ENCODE measurements at places on chromosomes 6 and 20.

- no peak overlapping the region for H3K4me3 ChIP-seq
- no peak overlapping the region for H3K27ac ChIP-seq
- H3K27me3 ChIP-seq = no peaks in the 10 kb centered on the region
- peaks cover 3% of the 10 kb centered on the region for H3K4me1 ChIP-seq
- no peak for DNase-seq
Observed at GRCh38 chr20:18683839-18684238, 96.0 kb downstream of the DTD1 start.

- H3K27ac ChIP-seq = no peak overlapping the region
- no peak overlapping the region for H3K4me3 ChIP-seq
- no peaks in the 10 kb centered on the region for H3K27me3 ChIP-seq
- DNase-seq = no peak
Observed at GRCh38 chr20:48165401-48165685, 380.1 kb upstream of the SULF2 start.

- H3K27ac ChIP-seq = no peak overlapping the region
- peak; percentile 80 for DNase-seq
- H3K27me3 ChIP-seq = no peaks in the 10 kb centered on the region
Observed at GRCh38 chr20:40683221-40683893, 5.7 kb downstream of the MAFB start.

GRCh38 chr6:48670546-48670945 lies 559.5 kb upstream of the PTCHD4 start:
- no peak for DNase-seq
- H3K27me3 ChIP-seq = no peaks in the 10 kb centered on the region
- no peaks in the 10 kb centered on the region for H3K36me3 ChIP-seq
- H3K4me1 ChIP-seq = no peaks in the 10 kb centered on the region
- H3K27ac ChIP-seq = no peak overlapping the region
- no peak overlapping the region for H3K4me3 ChIP-seq

DNA sequence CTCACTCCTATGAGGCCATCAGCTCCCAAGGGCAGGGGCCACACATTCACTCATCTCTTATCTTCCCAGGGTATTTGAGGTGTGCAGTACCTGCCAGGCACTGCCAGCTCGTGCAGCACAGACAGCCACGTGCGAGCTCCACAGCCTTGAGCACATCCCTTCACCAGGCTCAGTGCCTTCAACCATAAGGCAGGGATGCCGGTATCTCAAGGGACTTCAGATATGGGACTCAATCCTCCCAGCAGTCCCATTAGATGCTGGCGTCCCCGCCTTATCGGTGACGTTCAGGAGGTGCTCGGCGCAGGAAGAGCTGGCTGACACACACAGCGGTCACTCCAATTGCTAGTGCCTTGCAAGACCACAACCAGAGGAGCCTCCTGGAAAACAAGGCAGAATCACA lies 47.0 kb downstream of the EZR start:
- no peak overlapping the region for H3K4me3 ChIP-seq
- no peaks in the 10 kb centered on the region for H3K36me3 ChIP-seq
- H3K27ac ChIP-seq = no peak overlapping the region
- DNase-seq = no peak
- no peaks in the 10 kb centered on the region for H3K27me3 ChIP-seq

DNA sequence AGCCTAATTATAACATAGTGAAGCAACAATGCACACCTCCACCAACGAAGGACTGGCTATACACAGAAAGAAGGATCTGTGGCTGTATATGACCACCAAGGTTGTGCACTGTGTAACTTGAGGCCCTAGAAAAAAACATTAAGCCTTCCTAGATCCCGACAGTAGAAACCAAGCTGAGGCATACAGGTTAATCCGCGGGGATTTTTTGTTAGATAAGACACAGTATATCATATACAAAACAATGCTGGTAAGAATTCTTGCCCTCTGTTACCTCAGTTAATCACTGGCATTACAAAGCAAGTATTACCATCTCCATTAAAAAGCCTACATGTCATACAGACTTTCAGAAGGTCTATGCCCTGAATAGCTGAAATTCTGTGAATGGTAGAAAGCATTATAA lies 228.8 kb downstream of the TBC1D32 start:
- H3K4me3 ChIP-seq = no peak overlapping the region
- no peaks in the 10 kb centered on the region for H3K27me3 ChIP-seq
- no peaks in the 10 kb centered on the region for H3K4me1 ChIP-seq
- no peak for DNase-seq
- H3K27ac ChIP-seq = no peak overlapping the region

DNA sequence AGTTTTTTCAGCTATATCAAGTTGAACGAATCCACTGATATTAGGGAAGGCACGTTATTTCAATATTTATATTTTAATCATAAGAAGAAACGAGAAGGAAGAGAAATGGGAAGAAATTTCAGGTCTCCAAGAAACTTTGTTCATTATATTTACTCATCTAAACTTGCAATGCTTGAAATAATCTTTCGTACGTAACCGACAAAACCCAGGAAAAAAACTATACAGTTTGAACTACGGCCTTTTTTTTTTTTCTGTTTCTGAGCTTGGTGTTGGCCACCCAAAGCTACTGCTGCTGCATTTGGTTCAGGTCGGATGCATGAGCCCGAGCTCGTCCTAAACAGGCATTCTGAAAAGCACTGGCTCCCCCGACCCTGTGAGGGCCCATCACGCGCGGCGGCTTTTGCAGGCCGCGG lies 548 bp downstream of the PERP start:
- no peaks in the 10 kb centered on the region for H3K4me1 ChIP-seq
- H3K36me3 ChIP-seq = no peaks in the 10 kb centered on the region
- H3K27ac ChIP-seq = no peak overlapping the region
- DNase-seq = no peak
- H3K4me3 ChIP-seq = peak overlapping the region; percentile 62
- no peaks in the 10 kb centered on the region for H3K27me3 ChIP-seq

DNA sequence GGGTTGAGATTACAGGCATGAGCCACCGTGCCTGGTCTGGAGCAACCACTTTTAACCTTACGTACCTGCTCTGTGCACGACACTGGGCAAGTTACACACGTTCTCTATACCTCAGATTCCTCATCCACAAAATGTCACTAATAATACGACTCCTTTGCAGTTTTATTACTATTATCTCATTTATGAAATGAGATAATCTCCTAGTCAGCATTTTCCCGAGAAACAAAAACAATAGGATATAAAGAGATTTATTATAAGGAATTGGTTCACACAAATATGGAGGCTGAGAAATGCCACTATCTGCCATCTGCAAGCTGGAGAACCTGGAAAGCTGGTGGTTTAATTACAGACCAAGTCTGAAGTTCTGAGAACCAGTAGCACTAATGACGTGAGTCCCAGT lies 12.0 kb upstream of the KIF13A start:
- no peaks in the 10 kb centered on the region for H3K36me3 ChIP-seq
- H3K27ac ChIP-seq = no peak overlapping the region
- no peak overlapping the region for H3K4me3 ChIP-seq
- DNase-seq = no peak
- H3K4me1 ChIP-seq = no peaks in the 10 kb centered on the region

DNA sequence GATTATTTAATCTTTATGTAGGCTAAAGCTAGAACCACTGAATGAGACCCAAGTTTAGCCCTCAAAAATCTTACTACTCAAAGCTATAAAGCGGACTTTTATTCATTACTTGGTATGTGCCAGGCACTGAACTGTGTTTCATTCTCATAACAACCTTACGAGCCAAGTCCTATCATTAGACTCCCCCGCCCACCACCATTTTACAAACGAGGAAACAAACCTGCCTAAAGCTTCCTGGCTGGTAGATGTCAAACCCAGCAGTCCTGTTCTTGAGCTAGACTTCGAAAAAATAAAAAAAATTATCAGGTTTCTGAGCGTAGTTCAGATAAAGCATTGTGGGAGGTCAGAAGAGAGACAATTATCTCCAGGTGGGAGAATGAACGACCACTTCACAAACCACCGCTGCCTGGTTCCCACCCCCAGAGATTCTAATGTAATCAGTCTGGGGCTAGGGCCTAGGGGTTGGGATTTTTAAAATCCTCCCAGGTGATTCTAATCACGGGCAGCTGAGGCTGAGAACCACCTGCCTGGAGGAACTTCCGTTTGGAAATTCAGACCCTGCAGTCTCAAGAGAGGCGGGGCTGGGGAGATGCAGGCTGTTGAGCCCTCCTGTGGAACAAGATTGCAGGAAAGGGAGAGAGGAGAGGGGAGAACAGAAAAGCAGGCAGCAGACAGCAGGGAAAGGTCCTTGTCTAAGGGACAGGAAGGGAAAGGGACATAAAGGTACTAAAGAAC lies 8.6 kb downstream of the ADTRP start:
- no peak overlapping the region for H3K4me3 ChIP-seq
- H3K36me3 ChIP-seq = no peaks in the 10 kb centered on the region
- H3K27ac ChIP-seq = peak overlapping the region; percentile 93
- H3K4me1 ChIP-seq = peaks cover 4% of the 10 kb centered on the region
- DNase-seq = no peak
- H3K27me3 ChIP-seq = no peaks in the 10 kb centered on the region

GRCh38 chr6:157188213-157188612 lies 135.1 kb downstream of the TMEM242 start:
- no peak overlapping the region for H3K27ac ChIP-seq
- H3K27me3 ChIP-seq = no peaks in the 10 kb centered on the region
- H3K4me3 ChIP-seq = no peak overlapping the region
- no peak for DNase-seq

DNA sequence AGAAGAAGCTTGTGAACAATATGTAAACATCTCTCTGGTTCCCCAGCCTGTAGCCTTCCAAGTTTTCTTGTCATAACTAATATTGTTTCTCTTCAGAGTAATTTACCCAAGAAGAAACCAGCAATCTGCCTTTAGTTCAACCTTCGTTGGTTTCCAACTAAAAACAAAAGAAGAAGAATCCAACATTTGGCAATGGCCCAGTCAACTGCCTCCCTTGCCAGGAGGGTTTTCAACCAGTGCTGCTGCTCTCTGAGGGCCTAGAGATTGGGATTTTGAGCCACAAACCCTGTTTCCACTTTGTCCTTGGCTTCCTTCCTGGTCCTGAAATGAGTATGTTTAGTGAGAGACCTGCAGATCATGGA lies 395.8 kb upstream of the CNR1 start:
- no peak overlapping the region for H3K27ac ChIP-seq
- H3K4me3 ChIP-seq = no peak overlapping the region
- no peaks in the 10 kb centered on the region for H3K4me1 ChIP-seq
- H3K27me3 ChIP-seq = no peaks in the 10 kb centered on the region
- no peaks in the 10 kb centered on the region for H3K36me3 ChIP-seq
